ENCODE measurements at places on chromosomes 7 and 10. TPM values are rescaled to one million over a fixed set of nuclear protein-coding genes. Genes with fewer than 3 reads are reported as not detected.

- no peak for DNase-seq
These were observed 1.4 kb downstream of the CPA1 start for GRCh38 chr7:130381468-130382312.

AGMO gene
- total RNA-seq: 0.62 TPM

CLCN1 gene
- total RNA-seq: not detected

DCLRE1C gene
- total RNA-seq: 3.9 TPM

NDUFB2 gene
- total RNA-seq: 499 TPM

- no peak for DNase-seq
These were observed 315.3 kb upstream of the AUTS2 start for GRCh38 chr7:69282946-69283345.

- DNase-seq: no peak
These were observed 6.9 kb downstream of the KLF6 start for GRCh38 chr10:3777981-3778691.

DYDC2 gene
- not detected for total RNA-seq

GRCh38 chr10:14200698-14201544 is 129.8 kb downstream of the FRMD4A start:
- DNase-seq: no peak

GRCh38 chr10:26741368-26741767 is 43.9 kb downstream of the PDSS1 start:
- no peak for DNase-seq

DNA sequence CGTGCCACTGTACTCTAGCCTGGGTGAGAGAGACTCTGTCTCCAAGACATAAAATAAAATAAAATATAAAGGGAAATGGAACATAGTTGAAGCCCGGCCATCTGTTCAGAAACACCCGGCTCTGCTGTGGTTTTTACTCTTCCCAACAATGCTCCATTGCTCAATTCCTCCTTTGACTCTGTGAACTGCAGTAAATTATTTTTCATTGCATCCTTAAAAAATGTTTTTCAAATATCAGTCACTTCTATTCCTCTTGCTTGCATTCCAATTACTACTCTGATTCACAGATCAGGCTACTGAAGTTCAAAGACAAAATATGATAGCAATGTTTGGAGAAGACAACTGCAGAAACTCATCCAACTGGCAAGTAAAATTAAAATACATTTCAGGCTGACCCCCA is 983.0 kb downstream of the SORCS1 start:
- no peak for DNase-seq

NRG3 gene
- 0.21 TPM for total RNA-seq

EBF3 gene
- 6.0 TPM for total RNA-seq

GRCh38 chr7:8436965-8437364 is 3.6 kb downstream of the NXPH1 start:
- DNase-seq: no peak

DPYSL4 gene
- 9.9 TPM for total RNA-seq

DNA sequence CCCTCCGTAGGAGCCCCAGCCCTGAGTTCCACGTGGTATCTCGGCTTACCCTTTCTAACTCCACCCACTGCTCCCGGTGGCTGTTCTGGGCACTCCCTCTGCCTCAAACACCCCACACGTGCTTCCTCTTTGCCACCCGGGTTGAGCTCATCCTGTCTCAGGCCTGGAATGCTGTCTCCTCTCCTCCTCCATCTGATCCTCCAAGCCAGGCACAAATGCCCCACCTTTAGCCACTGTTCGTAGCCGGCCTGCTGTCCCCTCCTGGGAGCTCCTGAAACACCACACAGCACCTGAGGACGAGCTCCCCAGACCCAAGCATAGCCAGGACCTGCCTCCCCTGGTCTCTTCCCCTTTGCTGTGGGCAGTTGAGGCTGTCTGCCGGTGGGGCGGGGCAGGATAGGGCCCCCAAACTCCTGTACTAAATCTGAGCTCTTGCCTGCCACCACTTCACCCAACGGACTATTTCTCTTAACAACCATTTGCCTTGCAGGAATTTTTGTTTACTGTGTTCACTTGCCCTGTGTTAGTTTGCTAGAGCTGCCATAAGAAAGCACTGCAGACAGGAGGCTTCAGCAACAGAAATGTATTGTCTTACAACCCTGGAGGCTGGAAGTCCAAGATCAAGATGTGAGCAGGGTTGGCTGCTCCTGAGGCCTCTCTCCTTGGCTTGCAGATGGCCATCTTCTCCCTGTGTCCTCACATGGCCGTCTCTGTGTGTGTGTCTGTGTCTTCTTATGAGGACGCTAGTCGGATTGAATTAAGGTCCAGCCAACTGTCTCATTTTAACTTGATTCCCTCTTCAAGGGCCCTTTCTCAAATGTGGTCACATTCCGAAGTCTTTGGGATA is 58.3 kb upstream of the SHH start:
- no peak for DNase-seq

GRCh38 chr10:52004342-52004949 is 305.1 kb upstream of the CSTF2T start:
- DNase-seq: no peak

DNA sequence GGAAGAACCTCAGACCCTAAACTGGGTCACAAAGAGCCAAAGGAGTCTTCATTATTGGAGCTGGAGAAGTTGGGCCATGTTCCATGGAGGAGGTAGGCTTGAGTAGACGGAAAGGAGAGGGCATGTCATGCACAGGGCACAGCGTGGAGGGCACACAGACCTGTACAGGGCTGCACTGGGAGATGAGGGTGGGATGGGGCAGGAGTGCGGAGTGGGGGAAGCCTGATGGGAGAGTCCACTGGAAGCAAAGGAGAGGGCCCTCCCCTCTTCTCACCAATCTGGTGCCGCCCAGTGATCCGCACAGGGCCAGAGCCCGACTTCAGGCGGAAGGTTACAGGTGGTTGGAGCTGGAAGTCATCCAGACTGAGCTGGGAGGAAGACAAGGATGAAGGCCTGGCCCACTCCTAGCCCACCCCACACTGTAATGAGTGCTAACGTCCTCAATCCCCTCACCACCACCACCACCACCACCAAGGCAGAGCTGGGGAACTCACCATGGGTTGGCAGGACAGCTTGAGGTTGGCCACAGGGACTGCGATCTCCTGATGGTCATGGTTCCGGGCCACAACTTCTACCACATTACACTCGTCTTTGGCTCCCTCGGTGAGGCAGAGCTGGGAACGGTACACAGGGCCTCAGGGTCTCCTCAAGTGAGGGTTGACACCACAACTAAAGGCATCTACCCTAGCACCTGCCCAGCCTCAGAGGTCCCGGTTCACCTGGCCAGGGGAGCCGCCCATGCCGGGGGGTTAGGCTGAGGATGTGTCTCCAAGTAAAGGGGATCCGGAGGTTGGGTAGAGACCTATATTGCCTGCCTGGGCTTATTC is 1.0 kb downstream of the NPM3 start:
- no peak for DNase-seq

SNCG gene
- 51.0 TPM for total RNA-seq

DNA sequence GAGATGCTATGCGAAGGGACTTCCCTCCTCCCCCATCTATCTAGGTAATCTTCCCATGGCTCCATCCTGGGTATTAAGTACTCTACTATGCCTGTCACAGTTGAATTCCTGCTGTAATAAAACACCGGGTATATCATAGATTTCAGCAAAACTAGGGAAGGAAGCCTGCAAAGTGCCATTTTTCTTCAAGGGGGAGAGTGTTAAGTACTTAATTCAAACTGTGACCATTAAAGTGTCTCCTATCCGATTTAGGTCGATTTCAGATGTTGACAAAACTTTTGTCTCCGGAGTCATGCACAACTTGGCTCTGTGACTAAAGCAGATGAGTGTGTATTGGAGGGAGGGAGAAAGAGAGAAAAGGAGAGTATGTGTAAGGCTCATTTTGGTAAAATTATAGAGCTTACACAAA is 4.6 kb downstream of the HOXA4 start:
- no peak for DNase-seq

COL26A1 gene
- not detected for total RNA-seq

DNA sequence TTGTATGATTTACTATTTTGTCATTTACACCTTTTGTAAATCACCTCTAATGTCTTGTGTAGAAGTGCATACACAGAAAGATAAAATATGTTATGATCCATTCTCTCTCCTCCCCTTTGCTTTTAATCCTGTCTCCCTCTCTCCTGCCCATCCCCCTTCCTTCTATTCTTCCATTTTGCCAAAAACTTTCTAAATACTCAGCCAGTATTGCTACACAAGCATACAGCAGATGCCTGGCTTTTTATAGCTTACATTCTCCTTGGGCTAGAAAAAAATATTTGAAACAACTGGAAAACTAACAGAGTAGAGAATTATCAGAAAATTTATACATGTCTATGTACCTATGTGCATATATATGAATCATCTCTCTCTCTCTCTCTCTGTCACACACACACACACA is 308.7 kb upstream of the BMPER start:
- no peak for DNase-seq

KMT2C gene
- total RNA-seq: 43.3 TPM

CASTOR2 gene
- 35.6 TPM for total RNA-seq

- DNase-seq: no peak
These were observed 4.9 kb upstream of the INSIG1 start for GRCh38 chr7:155292680-155293226.

DNA sequence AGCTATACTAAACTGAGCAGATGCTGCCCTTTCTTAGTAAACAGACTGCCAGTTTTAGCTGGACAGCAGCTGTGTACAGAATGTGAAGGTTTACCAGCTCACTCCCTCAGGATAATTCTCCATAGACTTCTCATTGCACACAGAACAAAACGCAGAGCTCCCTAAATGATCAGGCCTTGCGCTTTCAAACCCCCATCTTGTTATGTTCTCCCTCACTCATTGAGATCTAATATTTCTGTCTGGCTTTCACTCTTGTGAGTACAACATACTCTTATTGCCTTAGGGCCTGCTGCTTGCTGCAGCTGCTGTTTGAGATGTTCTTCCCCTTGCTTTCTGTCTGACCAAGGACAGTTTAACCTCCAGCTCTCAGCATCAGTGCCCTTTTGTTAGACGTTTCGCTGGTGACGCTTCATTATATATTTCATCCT is 17.3 kb downstream of the VWDE start:
- no peak for DNase-seq

ADRA2A gene
- 3.6 TPM for total RNA-seq

- no peak for DNase-seq
These were observed 24.9 kb downstream of the COL28A1 start for GRCh38 chr7:7510794-7511193.

DNA sequence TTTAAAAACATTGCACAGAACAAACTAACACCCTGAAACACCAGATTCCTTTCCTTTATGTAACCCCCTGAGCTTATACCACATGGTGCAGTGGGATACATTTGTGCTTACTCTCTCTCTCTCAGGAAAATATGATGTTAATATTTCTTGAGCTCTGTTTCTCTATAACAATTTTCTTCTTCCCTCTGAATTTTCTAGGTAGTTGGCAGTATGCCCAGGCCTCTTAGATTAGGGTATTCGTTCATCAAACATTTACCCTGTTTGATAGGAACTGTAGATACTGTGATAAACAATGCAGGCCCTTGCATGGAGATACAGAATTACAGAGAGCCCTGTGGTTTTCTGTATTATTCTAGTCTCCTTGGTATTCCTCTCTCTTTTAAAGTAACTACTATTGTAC is 567.8 kb downstream of the IPMK start:
- no peak for DNase-seq

GRCh38 chr10:34333513-34333912 is 481.6 kb downstream of the PARD3 start:
- DNase-seq: no peak

DNA sequence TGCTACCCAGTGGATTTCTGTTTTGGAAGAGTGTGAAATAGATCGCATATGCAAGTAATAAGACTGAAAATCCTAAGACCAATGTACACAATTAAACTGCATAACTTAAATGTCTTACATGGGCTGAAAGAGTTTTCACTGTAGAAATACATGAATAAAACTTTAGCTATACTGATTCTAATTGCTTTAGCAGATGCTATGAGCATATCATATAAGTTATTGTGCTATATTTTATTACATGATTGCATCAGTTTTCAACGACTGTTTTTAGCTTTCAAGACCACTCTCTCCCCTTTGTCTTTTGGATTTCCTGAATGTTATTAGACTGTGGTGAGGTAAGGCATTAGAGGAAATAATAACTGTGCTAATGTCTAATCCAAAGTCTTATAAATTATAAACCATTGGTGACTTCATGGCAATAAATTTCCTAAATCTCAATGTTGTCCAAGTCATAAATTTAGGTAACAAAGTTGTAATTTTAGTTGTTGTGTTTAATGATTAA is 124.5 kb downstream of the SEMA3A start:
- DNase-seq: no peak

DNA sequence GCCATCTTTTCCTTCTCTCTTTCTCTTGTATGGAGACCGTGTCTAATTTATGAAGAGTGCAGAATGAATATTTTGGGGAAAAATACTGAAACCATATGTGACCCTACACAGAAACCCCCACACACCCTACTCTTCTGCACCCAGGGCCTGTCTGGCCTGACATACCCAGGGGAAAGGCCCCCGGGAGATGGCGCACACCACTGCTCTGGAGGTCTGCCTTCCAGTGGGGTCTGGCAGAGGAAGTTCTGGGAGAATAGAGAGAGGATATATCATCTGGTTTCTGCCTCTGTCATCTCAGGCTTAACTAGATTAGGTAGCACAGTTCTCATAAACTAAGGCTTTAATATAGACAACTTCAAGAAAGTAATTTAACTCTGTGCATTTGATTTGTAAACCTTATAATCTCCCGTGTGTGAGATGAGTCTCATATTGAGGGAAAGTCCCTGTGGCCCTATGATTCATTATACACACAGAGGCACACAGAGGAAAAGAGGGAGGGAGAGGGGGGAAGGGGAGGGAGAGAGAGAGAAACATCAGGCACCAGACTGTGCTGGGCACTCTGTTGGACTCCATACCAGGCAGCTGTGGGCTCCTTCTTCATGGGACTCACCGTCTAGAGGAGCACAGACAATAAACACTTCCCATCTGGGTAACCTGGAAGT is 123.3 kb downstream of the AOAH start:
- DNase-seq: no peak

GRCh38 chr7:100612730-100613390 is 520 bp downstream of the MOSPD3 start:
- DNase-seq: no peak

LOXL4 gene
- total RNA-seq: 0.77 TPM

- DNase-seq: no peak
These were observed 115.1 kb downstream of the SRI start for GRCh38 chr7:88104732-88105131.

DNA sequence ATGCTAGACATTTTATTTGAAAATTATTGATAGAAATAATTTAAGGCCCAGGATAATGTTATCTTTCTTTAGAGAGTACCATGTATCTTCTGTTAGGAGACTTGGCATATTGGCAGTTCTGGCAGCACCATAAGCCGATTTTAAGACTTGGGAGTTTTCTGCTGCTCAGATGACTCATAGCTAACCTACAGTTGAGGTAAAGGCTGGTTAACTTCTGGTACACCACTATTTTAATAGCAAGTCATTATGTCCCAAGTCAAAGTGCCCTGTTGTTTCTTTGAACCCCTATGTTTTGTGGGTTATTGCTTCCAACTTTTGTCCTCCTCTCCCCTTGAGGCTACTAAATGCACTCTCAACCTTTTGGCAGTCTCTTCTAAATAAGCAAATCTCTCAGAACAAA is 25.2 kb downstream of the ATRNL1 start:
- DNase-seq: no peak

Data from left cardiac atrium (tissue), 4 donors.